Anterior cingulate cortex (tissue), 58 donors: ENCODE measurements at places on chromosomes 5 and 9.

GRCh38 chr9:16524078-16524477, 346.4 kb downstream of the BNC2 start:
- DNase-seq, result no peak

DNA sequence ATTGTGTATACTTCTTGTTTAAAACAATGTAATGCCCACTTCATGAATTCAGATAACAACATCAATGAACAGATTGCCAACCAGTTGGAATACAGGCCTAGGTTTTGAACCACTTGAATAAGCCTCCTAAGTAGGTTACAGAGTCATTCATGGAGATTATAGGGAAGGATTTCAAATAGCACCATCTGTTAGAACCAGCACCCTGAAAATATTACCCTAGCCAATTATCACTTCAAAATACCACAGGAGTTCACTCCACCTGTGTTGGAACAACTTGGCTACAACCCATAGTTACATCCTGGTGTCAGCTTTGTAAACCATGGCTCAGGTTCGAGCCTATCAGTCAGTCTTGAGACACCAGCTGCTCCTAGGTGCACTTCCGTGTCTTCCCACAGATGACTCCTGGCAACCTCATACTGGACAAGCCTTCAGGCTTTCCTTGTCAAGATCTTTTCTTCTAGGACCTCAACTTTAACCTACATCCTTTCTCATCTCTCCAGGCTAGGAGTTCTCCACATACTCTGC, 350.0 kb downstream of the DEPDC1B start:
- no peak for DNase-seq

- no peak for DNase-seq
Observed at GRCh38 chr5:173645890-173646574, 29.6 kb upstream of the BOD1 start.

DNA sequence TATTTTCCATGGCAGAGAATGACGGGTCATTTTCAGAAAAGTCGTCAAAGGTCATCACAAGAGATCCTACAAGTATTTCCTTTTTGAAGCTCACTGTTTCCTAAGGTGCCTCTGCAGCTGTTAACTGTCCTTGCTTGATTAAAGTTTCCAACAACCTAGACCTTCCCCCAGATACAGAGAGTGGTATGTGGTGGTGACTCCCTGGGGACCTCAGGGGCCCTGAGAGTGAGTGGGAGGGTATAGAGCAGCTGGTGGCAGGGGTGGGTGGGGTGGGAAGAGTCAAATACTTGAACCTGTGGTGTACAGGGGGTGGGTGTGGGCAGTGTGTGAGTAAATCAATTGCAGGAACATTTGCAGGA, 1.6 kb upstream of the CD72 start:
- no peak for DNase-seq

DNA sequence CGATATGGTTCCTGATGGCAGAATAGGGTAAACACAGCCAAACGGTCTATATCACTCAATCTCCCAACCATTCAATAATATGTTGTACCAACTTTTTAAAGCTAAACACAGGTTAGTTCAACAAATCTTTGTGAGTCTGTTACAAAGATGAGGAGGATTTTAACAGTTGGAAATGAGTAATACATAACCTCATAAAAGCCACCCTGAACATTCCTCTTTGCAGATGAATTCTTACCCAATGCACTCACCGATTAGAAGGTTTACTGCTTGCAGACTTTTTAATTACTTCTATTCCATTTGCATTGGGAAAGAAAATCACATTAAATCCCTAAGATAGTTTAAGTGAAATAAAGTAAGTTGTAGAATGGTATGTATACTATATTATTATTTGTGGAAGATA, 23.3 kb upstream of the TRMT10B start:
- no peak for DNase-seq

DNA sequence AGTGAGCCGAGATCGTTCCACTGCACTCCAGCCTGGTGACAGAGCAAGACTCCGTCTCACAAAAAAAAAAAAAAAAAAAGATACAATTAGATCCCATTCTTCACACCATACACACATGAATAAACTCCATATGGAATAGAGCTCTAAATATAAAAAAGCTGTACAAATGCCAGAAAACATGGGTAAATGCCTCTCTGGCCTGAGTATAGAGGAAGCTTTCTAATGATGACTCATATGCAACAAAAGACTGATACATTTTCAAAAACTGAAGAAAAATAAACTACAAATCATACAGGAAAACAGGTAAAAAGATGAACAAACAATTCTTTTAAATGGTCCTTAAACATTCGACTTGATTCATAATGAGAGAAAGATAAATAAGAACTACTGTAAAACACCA, 8.6 kb downstream of the ZFP62 start:
- DNase-seq, result no peak

DNA sequence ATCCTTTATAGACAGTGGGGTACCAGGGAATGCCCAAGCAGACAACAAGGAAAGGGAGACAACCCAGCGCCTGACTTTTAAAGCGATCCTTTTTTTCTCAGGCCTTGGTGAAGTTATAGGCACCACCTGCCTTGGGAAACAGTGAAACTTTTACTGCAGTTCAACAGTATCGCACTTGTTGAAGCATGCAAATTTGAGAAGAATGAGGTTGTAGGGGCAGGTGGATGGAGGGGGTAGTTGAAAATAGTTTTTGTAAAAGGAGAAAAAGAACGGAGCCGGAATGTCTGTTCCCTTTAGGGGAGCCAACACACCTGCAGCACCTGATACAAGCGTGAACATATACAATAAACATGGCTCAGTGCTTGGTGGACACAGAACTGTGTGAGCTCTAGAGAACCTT, 190.2 kb upstream of the NR3C1 start:
- no peak for DNase-seq

DNA sequence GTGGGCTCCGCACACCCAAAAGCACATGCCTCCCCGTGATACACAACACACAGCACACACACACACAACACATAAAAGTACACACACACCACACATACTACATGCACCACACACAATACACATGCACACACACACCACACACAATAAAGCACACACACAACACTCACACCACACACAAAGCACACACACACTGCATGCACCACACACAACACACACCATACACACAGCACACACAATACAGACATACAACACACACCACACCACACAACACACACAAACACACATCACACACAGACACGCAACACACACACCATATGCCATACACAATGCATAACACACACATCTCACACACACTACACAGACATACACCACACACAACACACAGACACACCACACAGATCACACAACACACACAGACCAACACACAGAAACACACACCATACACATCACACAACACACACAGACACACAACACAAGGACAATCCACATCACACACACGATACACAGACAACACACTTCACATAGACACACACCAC, 3.4 kb upstream of the CCDC187 start:
- DNase-seq, result no peak

GRCh38 chr9:1415146-1415545, 365.0 kb downstream of the DMRT2 start:
- DNase-seq, result no peak

DNA sequence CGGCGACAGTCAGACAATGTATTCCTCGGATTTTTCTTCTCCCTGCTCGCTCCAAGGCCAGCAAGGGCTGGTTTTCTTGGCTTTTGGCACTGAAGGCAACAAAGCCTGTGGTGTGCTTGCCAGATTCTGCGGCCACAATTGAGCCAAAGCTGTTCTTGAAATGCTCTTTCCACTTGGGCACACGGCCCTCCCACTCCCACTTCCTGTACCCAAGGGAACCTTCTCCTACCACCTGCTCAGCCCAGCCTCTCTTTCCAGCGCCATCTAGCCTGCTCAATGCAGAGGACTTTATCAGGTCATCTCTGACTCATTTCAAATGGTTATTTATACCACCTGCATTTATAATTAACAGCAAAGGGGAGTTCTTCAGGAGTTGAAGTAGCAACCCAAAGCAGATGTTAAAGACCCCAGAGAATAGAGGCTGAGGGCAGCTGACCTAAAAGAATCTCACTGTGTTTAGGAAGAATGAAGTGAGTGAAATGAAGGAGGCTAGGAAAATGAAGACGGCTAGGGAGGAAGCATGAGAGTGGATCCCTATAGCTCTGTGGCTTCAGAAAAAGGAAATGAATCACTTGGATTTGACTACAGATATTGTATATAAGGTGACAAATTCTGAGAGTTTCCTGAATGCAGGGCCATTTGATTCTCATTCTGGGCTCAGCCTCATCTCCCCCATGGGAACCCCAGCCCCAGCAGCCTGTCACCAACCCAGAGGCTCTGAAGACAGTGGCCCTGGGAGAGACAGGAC, 439.0 kb downstream of the ENC1 start:
- DNase-seq, result no peak

DNA sequence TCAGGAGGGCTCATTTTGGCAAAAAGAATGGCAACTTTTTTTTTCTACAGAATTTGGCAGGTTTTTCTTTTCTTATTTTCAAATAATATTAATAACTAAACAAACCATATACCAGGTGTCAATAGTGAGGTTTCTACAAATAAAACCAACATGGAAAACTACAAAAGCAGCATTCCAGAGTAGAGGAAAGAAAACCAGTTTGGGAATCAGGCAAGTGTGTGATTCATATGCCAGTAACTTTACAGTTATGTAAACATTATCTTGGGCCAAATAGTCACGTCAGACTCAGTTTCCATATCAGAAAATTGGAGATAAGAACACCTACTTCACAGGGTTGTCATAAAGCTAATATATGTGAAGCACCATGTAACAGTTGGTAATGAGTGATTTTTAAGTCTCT, 51.7 kb downstream of the FBXW11 start:
- DNase-seq, result no peak

DNA sequence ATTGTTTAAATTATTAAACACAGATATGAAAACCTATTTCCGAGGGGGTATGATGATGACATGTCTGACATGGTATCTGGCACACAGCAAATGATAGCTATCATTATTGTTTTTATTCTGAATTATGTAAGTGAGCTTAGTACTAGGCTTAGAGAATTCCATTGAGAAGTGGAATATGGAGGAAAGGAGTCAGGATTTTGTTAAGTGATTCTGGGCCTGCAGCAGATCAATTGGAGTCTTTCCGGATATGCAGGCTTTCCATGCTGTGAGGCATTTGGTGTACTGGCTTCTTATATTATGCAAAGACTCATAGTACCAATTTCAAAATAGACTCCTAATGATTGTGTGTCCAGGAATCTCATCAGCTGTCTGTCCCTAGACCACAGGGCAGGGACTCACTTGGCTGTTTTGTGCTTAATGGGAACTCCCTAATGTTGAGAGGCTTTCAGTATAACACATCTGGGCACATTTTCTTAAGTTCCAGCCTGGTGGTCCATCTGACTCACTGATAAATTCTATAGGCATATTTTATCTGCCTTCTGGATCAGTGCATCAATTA, 180.0 kb upstream of the KLF9 start:
- no peak for DNase-seq

GRCh38 chr5:55591686-55592085, 56.9 kb upstream of the PLPP1 start:
- DNase-seq, result no peak

GRCh38 chr9:84061613-84062193, 81.1 kb downstream of the RMI1 start:
- no peak for DNase-seq

GRCh38 chr5:142368529-142368928, 43.7 kb upstream of the SPRY4 start:
- no peak for DNase-seq

DNA sequence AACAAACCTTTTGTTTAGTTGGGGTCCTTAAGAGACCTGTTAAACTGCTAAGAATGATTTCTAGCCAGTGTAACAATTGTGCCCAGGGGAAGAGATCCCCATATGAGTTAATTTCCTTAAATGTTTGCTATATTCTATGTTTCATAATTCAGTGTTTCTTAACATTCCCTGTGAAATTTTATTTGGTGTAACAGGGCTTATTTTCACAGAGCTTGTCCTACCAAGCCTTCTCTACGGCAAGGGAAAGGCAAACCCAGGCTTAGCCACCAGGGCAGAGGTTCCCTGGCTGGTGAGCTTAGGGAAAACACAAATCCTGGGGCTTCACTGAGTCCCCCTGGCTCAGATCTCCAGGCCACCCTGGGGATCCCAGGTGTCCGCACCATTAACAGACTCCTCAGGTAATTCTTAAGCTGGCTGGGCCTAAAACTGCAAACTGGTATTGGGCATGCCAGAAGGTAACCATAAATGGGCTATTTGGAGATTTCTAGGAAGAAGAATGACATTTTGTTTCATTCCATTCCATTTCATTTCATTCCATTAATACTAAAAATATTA, 17.0 kb upstream of the LCP2 start:
- DNase-seq, result no peak

- no peak for DNase-seq
Observed at GRCh38 chr5:115847290-115847689, 5.6 kb downstream of the AP3S1 start.

GRCh38 chr5:10876006-10876744, 115.1 kb upstream of the DAP start:
- no peak for DNase-seq

DNA sequence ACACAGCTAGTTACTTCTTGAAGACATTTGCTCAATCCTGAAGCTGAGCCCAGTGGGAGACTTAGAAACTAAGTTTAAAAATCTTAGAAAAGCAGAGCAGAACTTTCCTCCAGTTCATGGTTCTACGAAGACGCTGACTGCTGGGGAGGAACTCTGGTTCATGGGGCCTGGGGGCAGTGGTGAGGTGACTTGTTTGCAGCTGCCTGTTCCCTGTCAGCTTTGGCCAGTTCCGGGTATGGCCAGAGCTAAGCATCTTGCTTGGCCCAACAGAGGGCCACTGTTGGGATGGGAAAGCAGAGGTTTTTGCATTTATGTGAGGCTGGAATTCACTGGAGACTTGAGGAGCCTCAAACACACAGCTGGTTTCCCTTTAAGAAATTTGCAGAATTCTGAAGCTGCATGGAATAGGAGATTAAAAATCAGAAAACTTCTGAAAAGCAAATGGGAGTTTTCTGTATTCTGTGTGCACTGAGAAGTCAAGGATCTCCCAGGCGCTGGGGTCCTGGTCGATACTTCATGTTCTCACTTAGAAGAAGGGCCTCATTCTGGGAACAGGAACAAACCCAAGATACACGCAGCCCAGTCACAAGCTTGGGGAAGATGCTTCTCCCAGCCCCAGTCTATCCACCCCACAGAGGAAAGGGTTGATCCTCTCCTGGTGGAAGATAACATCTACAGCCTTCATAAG, 10.6 kb upstream of the HMHB1 start:
- DNase-seq, result no peak

GRCh38 chr5:33400675-33401074, 40.1 kb upstream of the TARS1 start:
- DNase-seq, result no peak

- no peak for DNase-seq
Observed at GRCh38 chr9:25935188-25935587, 256.9 kb upstream of the TUSC1 start.
